ENCODE measurements at places on chromosomes 1 and 21. TPM values are rescaled to one million over a fixed set of nuclear protein-coding genes. Genes with fewer than 3 reads are reported as not detected.

DNA sequence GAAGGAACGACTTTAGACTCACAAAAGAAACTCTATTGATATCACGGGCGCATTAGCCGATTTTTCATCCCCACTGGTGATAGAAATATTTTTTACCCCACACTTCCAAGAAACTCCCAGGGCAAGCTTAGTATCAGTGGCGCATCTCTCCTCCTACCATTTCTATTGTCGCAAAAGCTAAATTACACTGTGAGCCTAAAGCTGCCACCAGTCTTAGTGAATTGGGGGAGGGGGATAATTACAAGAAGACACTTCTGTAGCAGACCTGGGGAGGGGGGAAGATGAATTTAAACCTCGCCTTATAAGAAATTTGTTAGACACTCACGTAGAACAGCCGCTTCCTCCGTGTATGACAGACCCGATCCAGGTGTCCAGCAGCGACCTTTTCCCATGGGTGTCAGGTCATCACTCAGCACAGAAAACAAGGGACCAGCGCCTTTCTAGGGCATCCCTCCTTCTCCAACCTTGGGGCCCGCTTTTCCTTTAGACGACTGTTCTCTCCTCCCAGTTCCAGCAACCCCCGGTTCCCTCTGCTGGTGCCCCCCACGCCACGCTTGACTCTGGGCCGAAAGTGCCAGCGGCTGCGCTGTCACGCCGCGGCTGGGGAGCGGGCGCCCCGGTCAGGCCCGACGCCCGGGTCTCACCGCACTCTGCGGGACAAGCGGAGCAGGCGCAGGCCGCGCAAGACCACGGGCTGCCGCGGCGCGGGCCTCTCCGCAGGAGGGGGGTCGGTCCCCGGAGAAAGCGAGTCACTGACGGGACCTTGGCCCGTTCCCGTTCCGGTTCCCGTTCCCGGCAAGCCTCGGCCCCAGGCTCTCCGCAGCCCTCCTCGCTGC lies 821 bp downstream of the PHC2 start:
- DNase-seq: peak; percentile 79

GRCh38 chr1:6179564-6180175 lies 451 bp downstream of the CHD5 start:
- no peak for DNase-seq

DNA sequence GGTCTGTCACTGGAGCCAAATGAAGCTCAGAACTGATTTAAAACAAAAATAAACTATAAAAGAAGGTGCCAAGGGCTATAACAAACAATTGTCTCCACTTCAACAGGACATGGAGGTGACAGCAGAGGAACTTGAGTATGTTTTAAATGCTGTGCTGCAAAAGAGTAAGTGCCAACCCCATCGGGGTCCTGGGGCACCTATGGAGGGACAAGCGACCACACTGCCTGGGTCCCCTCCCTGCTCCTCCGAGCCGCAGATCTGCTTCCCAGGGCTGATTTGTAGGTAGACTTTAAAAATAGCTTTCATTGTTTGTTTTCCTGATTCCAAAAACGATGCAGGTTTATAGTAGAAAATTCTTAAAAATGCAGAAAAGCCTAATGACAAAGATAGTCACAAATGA lies 42.8 kb downstream of the CAPN9 start:
- no peak for DNase-seq

GRCh38 chr1:7633506-7634245 lies 137.4 kb upstream of the VAMP3 start:
- no peak for DNase-seq

GRCh38 chr1:8889925-8890785 lies 11.7 kb upstream of the ENO1 start:
- peak; percentile 93 for DNase-seq

The KIF17 gene
- polyA plus RNA-seq: 6.4 TPM

DNA sequence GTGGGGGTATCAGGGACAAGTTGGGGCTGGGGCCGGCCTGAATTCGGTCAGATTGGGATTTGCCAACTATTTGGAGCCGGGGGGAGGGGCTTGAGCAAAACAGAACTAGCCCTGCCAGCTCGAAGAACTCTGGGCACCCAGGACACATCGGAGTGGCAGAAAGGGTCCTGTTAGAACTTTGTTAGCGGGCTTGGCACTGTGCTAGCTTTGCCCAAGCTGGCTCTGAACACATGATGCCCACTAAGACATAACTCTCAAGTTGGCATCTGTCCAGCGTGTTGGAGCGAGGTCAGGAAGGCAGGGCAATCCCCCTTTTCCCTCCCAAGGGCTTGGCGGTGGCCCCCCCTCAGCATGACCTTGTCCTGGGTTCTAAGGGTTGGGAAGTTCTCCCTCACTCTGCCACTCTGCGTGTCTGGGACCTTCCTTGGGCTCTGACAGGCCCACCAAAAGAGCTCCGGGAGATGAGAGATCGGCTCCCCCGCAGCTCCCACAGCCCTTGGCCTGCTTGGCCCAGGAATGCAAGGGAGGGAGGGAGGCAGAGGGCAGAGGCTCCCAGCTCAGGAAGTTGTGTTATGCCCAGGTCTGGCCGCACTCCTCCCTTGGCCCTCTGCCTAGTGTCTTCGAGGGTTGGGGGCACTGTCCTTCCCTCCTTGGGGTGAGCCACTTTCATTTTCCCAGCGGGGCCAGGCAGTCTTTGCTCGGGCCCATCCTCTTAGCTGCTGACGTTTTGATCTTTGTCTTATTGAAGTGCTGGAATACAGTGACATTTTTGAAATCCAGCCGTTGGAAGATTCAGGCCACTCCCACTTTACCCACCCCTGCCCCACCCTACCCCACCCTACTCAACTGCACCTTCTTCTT lies 1.2 kb downstream of the LMNA start:
- peak; percentile 63 for DNase-seq

The INSRR gene
- polyA plus RNA-seq: 0.07 TPM

The SH3BGR gene
- polyA plus RNA-seq: 119 TPM

GRCh38 chr1:56135069-56135863 lies 444.1 kb downstream of the PLPP3 start:
- DNase-seq: no peak

DNA sequence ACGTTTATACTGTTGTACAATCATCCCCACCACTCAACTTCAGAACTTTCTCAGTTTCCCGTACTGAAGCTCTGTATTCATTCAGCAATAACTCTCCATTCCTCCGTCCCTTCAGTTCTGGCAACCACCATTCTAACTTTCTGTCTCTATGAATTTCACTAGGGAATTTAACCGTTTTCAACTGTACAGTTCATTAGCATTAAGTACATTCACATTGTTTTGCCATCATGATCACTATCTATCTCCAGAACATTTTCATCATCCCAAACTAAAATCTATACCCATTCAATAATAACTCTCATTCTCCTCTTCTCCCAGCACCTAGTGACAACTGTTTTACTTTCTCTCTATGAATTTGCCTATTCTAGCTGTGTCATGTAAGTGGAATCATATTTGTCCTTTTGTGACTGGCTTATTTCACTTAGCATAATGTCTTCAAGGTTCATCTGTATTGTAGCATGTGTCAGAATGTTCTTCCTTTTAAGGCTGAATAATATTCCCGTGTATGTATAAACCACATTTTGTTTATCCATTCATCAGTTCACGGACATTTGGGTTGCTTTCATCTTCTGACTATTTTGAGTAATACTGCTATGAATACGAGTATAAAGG lies 75.0 kb downstream of the CEP350 start:
- DNase-seq: no peak

- no peak for DNase-seq
Measured at GRCh38 chr1:157678721-157679120, 21.8 kb downstream of the FCRL3 start.

The PIAS3 gene
- 16.6 TPM for polyA plus RNA-seq

- no peak for DNase-seq
Measured at GRCh38 chr1:96075704-96076455, 645.7 kb upstream of the PTBP2 start.

- DNase-seq: no peak
Measured at GRCh38 chr1:58786184-58786926, 2.5 kb upstream of the JUN start.

DNA sequence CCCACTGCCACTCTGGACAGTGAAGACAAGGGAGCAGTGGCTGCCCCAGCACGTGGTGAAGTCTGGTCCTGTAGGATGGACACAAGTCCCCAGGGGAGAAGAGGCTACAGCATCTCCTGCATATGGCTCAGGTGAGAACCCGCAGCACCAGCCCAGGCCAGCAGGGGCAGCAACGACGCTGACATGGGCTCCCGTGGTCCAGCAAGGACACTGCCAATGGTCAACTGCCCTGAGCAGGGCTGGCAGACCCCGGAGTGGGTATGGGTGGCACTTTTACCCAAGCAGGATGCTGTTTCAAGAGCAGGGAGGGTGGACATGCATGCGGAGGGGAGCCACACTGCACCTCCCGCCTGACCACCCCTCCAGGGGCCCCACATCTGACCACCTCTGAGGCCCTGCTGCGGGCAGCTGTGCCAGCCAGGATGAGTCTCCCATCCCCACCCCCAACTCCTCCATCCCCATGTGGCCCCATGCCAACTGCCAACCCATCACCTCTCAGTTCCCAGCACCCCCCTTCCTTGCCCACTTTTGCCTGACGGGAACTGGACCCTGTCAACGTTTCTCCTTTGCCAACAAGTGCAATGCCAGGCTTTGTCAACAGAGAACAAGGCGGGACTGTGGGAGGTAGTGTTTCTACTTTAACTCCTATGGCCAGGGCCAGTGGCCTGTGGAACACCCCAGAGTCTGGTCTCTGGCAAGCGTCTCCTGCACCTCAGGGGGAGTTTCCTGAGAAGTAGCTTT lies 8.6 kb downstream of the MORN1 start:
- peak; percentile 36 for DNase-seq

GRCh38 chr1:167200272-167200671 lies 20.4 kb upstream of the POU2F1 start:
- DNase-seq: no peak

DNA sequence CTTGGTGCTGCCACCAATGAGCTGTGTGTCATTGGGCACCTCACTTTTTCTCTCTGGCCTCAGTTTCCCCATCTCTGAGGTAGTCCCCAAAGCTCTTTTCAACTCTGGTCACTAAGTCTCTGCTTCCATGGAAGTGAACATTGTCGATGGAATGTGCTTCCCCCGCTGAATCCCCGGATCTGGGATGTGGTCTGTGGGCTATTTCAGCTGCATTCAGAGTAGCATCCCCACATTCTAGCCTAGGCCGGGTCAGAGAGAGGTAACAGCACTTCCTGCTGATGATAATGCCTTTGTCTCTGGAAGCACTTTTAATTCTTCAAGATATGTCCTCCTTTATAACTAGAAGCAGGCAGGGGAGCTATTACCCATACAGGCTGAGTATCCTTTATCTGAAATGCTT lies 29.8 kb downstream of the RASSF5 start:
- no peak for DNase-seq

- DNase-seq: no peak
Measured at GRCh38 chr1:63915121-63915520, 141.3 kb downstream of the ROR1 start.

The LHX8 gene
- not detected for polyA plus RNA-seq

All from right cardiac atrium (tissue), 5 donors.